Activated effector memory CD4-positive, alpha-beta T cell treated with Interleukin-2 at 50 U/mL for 16 hours (primary cell): ENCODE measurements at places on chromosomes 1 and 21.

GRCh38 chr21:42655796-42656770 is 2.7 kb downstream of the PDE9A start:
- DNase-seq, result no peak

GRCh38 chr1:246372559-246372958 is 134.5 kb downstream of the SMYD3 start:
- no peak for DNase-seq

DNA sequence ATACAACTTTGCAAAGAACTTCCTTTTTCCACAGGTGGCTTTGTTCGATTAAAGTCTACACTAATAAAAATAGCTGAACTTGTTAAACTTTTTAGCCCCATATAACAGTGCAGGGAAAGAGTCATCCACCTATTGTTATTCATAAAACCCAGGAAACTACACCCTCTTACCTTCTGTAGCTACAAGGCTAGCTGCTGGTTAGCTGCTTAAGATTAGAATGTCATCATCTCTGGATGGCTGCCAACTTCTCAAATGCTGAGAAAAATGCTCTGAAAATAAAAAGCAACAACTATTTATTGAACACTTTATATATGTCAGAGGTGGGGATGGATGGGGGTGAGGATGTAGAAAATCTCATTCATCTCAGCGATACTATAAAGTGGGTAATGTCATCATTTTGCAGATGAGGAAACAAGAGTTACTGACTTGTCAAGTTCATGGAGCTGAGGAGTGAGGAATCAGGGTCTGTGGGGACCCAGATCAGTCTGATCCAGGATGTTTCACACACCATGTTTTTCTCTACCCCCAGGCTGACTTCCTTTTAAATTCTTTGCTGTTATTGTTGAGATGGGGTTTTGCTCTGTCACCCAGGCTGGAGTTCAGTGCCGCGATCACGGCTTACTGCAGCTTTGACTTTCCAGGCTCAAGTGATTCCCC is 17.1 kb downstream of the ATP5PF start:
- DNase-seq, result no peak

GRCh38 chr1:109517337-109517736 is 7.8 kb upstream of the AMIGO1 start:
- DNase-seq, result no peak

DNA sequence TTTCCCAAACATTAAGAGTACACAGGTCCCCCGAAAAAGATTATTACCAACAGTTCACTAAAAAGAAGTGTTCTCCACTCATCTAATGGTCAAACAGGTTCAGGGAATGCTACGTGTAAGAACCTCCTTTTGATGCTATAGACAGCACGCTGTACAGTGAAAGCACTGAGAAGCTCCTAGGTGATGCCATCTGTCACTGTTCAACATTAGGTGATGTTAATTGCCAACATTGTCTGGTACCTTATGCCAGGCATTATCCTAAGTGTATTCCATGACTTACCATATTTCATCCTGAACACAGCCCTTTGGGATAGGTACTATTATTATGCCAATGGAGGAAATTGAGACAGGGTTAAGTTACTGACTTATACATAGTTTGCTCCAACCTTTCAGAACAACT is 82.1 kb downstream of the DAB1 start:
- DNase-seq, result no peak

GRCh38 chr1:6962996-6963911 is 178.0 kb downstream of the CAMTA1 start:
- no peak for DNase-seq

- no peak for DNase-seq
These were observed 340.6 kb downstream of the ZNF326 start for GRCh38 chr1:90335558-90335957.

DNA sequence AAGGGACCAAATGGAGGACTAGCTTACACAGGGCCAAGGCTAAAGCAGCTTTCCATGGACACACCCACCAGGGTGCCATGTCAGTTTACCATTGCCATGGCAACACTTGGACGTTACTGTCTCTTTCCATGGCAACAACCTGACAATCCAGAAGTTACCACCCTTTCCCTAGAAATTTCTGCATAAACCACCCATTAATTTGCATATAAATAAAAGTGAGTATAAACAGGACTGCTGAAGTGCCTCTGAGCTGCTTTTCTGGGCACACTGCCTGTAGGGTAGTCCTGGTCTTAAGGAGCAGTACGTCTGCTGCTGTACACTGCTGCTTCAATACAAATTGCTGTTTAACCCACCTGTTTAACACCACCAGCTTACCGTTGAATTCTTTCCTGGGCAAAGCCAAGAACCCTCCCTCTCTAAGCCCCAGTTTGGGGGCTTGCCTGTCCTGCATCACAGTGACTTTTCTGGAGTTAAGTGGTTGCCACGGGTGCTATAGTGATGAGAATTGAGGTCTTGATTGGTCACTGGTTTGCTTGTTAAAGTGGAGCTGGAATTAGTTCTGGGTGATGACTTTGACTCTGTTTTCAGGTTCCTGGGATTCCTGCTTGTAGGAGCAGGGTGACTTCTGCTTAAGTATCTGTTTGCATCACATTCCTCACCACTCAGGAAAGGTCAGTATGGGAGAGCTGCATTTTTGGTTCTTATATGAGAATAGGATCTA is 83.2 kb downstream of the CLDN17 start:
- no peak for DNase-seq

GRCh38 chr21:14488672-14489204 is 57.4 kb downstream of the SAMSN1 start:
- no peak for DNase-seq
